ENCODE measurements at places on chromosomes 7 and 10. TPM values are rescaled to one million over a fixed set of nuclear protein-coding genes. Genes with fewer than 3 reads are reported as not detected.
A peak's percentile ranks its signal among the peaks of the same experiment; 100 is the strongest.

- peak; percentile 80 for DNase-seq
These were observed 8.2 kb upstream of the NKX6-2 start for GRCh38 chr10:132793871-132794849.

GRCh38 chr7:92560602-92561001 lies 29.6 kb downstream of the FAM133B start:
- DNase-seq, result no peak

DNA sequence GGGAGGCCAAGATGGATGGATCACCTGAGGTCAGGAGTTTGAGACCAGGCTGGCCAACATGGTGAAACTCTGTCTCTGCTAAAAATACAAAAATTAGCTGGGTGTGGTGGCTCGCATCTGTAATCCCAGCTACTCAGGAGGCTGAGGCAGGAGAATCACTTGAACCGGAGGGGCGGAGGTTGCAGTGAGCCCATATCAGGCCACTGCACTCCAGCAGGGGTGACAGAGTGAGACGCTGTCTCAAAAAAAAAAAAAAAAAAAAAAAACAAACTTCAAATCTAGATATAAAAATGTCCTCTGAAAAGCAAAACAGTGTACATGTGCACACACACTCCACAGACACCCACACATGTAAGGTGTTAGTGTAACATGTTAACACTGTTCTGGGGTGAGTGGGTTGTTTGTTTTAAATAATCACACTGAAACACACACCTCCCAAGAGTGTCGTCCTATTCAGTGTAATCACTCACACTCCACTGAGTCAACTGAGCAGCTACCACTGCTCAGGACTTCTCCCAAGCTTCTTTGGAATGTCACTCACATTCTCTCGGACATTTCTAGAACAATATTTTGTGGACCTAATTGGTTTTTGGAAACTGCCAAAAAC lies 12.8 kb upstream of the RGS10 start:
- no peak for DNase-seq

- DNase-seq, result peak; percentile 68
These were observed 10.0 kb upstream of the TLX1 start for GRCh38 chr10:101120884-101121653.

GRCh38 chr10:87505366-87506111 lies 846 bp downstream of the MINPP1 start:
- DNase-seq, result peak; percentile 85

DNA sequence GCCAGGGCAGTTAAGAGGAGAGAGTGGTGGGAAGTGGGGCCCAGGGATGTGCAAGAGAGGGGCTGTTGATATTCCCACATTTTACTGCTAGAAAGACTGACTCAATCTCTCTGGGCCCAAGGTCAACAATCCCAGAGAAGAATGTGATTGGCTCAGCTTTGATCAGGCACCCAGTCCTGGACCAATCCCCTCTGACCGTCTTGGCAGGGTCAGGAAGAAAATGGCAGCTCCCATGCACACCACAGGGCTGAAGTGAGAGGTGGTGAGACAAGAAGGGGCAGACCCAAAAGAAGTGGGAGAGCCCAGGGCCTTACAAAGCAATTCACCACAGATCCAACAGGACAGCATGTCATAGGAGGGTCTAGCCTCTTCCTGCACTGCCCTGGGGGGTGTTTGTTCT lies 3.3 kb upstream of the C10orf105 start:
- DNase-seq, result no peak

DNA sequence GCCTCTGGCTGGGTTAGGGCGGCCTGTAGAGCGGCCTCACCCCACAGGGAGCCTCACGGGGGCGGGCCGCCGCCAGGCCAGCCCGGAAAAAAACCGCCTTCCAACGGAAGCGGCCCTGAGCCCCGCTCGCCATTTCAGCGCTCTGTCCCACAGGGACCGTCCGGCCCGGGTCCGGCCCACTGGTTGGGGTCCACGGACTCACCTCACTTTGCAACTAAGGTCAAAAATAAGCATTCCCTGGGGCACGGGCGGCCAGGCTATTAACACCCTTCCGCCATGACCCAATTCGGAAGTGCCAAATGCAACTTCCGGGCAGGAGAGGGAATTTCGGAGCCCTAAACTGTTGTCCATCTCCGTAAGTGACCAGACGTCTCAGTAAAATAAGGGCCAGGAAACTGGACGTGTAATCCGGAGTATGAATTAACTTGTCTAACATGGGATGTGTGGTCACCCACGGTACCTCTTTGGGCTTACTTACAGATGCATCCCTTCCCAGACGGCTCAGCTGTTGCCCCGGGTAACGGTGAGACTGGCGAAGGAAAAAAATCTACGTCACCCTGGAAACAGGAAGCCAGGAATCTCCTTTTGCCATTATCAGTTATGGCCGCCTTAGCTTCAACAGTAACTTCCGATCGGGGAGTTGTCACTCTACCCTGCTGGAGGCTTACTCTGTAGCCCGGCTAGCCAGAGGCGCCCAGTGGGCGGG lies at the start of gene BBIP1:
Gene BBIP1, minus strand, starts transcription at position 538 of the 706 bp plus-strand sequence. CDS start 1,023 bp downstream, outside the sequence.
- DNase-seq, result peak; percentile 91

- DNase-seq, result no peak
These were observed 255.4 kb upstream of the PITRM1 start for GRCh38 chr10:3427950-3428354.

- no peak for DNase-seq
These were observed 334.3 kb downstream of the CACNA2D1 start for GRCh38 chr7:82109288-82109687.

DNA sequence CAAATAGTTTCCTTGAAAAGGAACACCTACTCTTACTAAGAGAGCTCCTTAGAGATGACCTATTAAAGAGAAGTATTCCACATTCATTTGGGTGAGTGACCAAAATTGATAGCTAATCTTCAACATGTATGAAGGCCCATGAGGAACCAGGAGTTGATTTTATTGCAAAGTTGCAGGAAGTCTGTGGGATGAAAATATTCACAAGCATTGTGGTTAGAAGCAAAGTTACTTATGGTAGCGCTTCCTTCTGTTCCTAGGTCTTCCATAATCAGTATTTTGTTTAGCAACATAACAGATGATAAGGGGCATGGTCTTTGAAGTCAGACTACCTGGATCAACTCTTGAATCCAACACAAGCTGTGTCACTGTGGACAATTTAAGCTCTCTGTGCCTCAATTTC lies 164.5 kb downstream of the DGKB start:
- no peak for DNase-seq

DNA sequence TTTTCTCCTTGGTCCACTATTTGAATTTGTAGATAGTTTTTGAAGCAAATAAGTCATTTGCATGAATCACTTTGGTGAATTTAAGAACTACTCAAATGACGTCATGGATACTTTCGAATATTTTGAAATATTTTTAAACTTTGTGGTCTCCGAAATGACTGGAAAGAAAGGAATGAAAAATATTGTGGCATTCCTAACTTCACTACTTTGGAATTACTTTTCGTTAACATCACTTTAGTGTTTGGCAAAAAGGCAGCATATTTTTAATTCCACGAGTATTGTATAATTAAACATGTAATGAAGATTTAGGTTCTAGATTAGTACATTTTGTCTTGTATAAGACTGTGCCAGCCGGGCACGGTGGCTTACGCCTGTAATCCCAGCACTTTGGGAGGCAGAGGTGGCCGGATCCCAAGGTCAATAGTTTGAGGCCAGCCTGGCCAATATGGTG lies 35.3 kb upstream of the ZRANB1 start:
- no peak for DNase-seq

- no peak for DNase-seq
These were observed 297.5 kb downstream of the HTR7 start for GRCh38 chr10:90560331-90560730.

DNA sequence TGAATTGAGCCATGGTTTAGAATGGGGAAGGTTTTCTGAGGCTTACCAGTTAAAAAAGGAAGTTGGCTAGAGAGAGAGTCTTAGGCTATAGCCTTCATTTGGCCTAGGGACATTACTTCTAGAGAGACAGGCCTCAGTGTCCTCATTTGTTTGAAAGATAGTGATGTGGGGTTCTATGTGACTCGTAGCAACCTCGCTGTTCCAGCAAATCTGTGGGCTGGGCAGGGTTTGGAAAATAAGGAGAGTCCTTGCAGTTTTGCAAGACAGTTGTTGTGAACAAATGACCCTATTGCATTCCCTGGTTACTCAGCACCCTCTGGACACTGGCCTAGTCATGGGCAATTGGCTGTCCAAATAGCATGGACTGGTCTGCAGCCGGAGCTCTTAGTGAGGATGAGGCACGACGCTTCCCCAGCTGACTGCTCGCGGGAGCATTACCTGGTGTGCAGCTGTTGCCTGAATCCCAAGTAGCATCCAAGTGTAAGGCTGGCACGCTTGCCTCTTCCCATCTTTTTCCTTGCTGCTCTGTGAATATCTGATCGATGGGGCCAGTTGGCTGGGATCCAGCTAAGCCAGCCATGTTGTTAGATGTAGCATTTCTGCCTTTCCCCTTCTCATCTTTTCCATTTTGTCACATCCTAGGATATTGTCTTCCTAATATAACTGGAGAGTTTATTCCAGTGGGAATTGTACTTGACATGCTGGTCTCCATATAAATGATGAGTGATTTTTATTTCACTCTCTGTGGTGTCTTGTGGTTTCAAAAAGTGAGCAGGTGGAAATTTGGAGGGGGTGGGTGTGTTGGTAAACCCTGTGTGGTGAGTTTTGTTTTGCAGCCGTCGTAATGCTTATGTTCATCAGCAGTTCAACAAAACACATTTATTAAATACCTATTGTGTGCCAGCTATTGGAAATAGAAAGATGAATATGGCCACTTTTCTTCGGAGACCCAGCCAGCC lies 99.8 kb downstream of the SND1 start:
- no peak for DNase-seq

GRCh38 chr10:3806603-3807002 lies 21.6 kb upstream of the KLF6 start:
- DNase-seq, result no peak

DNA sequence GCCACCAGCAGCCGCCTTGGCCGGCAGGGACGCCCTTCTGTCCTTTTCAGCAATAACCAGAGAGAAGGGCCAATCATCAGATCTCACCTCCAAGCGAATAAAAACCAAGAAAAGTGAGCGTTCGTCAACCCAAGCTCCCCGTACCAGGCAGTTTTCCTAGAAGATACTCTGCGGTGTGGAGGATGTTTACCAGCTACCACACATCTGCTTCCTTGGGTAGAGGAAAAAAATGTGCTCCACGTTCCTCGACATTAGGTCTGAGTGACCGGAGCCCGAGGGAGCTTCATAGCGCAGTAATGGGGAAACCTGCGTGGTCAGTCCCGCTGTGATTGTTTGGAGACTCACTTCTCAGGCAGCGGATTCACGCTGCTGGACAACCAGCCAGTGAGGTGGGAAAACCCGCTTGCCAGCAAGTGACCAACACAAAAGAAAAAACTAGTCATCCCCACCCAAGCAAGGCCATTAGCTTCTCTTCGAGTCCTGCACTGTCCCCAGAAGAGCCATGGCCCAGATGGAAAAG lies 73.0 kb downstream of the ZRANB1 start:
- DNase-seq, result no peak

GRCh38 chr7:143882604-143883078 lies 19.3 kb downstream of the TCAF1 start:
- peak; percentile 70 for DNase-seq

DNA sequence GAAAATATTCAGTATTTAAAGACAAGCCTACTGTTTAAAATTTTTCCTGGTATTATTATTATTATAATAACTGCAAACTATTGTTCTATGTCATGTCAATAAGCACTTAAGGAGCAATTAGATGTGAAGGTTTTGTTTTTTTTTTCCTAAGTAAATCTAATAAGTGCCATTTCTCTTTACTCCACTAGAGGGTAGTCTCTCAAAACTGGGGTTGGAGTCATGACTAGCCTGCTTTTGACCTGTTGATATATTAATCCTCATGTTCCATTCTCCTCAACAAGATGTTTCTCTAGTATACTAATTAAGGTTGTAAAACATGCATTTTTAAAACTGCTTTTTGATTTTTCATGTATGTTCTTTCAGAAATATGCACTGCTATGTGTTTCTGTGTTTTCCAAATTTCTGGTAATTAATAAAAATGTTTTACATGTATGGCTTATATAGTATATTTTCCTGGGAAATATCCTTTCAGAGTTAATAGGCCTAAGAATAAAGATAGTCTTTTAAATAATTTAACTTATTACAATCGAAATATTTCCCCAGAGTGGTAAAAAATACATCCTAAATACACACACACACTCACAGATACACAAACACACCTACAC lies 1.0 kb upstream of the LRRN3 start:
- no peak for DNase-seq

GRCh38 chr10:118904286-118904685 lies 125.2 kb upstream of the NANOS1 start:
- no peak for DNase-seq

DNA sequence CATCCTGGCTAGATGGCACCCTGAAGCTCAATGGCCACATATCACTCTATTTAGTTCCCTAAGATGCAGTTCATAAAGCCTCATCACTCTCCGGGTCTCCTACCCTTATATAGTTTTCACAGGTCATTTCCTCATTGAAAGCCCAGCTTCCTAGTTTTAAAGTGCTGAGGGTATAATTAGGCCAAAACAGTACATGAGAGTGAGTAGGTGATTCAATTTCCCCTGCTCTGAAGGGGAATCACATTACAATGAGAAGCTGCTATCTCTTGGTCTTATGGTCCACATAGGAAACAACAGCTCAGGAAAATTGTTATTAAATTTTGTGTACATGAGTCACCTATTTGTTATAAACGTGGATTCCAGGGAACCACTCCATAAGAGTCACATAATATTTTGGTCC lies 162.0 kb downstream of the SEMA3E start:
- DNase-seq, result no peak

DNA sequence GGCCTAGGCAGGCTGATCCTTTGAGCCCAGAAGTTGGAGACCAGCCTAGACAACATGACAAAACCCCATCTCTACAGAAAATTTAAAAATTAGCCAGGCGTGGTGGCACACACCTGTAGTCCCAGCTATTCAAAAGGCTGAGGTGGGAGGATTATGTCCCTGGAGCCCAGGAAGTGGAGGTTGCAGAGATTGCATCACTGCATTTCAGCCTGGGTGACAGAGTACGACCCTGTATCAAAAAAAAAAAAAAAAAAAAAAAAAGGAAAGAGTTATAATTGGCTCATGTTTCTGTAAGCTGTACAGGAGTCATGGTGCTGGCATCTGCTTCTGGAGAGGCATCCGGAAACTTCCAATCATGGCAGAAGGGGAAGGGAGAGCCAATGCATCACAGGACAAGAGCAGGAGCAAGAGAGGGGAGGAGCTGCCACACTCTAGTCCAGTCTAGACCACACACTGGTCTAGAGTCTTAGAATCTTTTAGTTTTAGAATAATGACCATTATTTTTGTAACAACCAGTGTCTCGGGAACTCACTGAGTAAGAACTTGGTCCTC lies 16.8 kb downstream of the DOCK1 start:
- DNase-seq, result no peak

GRCh38 chr7:75951506-75951905 lies 36.6 kb downstream of the POR start:
- no peak for DNase-seq

The CFAP70 gene
- total RNA-seq, result 0.45 TPM

The NKX2-3 gene
- total RNA-seq, result not detected

The MMRN2 gene
- 2.7 TPM for total RNA-seq

The HMX2 gene
- 0.07 TPM for total RNA-seq

The PLEKHA8 gene
- 29.2 TPM for total RNA-seq

The WDFY4 gene
- total RNA-seq, result not detected

The CYP3A7 gene
- not detected for total RNA-seq

Data from H7 (cell line).